Fibroblast of the conjunctiva (primary cell): ENCODE measurements at places on chromosomes 12 and 14.

DNA sequence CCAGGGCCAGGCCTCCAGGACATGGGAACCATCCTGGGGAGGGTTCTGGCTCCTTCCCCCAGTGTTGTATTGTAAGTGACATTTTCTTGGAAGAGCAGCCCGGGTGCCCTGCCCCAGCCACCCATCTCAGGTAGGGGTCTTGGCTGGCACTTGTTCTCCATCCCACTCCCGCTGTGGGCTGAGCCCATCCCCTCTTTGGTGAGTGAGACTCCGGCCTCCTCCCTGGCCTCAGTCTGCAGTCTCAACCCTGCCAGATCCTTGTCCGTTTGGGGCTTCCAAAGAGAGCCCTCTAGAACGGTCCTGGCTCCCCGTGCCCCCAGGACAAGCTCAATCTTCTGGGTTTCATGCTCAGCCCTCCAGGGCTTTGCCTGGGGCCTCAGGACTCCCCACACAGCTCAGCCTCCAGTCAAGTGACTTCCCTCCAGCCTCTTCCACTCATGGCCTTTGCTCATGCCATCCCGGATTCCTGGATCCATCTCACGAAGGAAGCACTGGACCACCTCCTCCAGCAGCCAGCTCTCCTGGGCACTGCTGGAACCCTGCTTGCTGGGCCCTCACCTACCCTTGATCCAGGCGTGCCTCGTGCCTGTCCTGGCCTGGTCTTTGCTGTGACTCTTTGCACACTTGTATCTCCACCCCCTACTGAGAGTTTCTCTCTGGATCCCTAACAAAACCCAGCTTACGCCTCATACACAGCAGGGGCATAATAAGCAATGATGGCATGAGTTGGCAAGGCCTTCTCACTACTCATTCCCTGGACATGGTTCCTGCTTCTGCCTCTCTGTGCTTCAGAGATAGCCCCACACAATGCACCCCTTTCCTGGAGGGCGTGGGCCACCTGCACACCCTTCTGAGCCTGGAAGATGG is 297.4 kb upstream of the RTL1 start:
- DNase-seq = no peak

- DNase-seq = no peak
Observed at GRCh38 chr14:66496188-66496807, 10.1 kb downstream of the CCDC196 start.

DNA sequence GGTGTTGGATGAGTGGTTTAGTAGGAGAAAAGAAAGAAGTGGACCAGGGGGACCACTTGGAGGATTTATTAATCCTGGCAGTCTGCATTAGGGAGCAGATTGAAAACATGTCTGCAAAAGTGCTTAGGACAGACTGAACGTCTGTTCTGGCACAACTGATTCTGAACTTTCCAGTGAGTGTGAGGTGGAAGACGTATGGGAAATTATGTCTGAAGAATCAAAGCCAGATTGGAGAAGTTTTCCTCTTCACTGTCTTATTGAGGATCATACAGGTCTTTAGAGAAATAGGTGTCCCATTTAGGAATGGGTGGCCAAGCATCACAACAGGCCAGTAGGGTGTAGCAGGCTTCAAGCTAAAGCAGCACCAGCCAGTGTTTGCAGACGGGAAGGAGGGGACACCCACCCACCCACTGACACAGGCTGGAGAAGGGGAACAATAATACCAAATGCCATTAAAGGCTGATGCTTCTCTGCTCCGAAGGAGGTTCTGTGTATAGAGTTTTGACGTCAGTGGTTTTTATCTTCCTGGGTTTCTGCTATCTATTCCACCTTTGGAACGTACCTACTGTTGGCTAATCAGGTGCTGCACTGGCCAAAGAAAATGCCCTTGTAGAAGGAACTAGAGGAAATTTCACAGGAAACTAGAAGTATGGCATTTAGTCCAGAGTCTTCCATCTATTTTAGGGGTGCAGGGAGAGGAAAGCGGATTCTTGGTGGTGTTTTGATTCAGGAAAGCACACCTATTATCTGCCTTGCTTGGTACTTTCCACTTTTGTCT is 1.8 kb downstream of the SRRM4 start:
- DNase-seq = no peak

DNA sequence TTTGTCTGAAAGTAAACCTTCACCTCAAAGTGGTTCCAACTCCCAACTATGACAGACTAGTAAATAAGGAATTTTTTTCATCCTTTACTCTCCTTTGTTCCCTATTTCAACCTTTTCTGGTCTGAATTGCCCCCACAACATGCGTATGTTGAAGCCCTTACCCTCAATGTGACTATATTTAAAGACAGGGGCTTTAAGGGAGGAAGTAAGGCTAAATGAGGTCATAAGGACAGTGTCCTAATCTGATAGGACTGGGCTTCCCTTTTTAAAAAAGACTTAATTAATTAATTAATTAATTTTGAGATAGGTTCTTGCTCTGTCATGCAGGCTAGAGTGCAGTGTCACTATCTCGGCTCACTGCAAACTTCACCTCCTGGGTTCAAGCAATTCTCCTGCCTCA is 86.3 kb downstream of the VCPKMT start:
- no peak for DNase-seq

DNA sequence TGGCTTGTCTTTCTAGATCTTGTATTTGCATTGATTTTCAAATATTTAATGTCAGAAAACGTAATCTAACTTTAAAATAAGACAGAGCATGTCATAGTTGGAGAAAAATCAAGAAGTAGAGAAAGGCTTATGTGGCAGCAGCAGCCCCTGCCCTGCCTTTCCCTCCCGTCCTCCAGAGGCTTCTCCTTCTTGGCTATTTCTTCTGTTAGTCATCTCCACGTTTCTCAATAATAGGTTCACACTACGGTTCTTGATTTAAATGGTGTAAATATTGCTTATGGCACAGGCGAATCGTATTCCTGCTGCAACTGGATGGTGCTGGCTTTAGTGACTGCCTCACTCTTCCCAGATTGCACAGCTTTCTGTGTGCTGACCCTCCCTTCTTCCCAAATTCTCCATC is 42.8 kb downstream of the SLC8B1 start:
- DNase-seq = peak; percentile 32

GRCh38 chr12:96237465-96238077 is 43.4 kb downstream of the ELK3 start:
- peak; percentile 94 for DNase-seq

GRCh38 chr14:24988760-24989159 is 61.2 kb downstream of the STXBP6 start:
- DNase-seq = no peak

- no peak for DNase-seq
Observed at GRCh38 chr14:28589792-28590191, 176.8 kb upstream of the FOXG1 start.

GRCh38 chr12:13504736-13505135 is 308.2 kb downstream of the EMP1 start:
- DNase-seq = no peak

GRCh38 chr12:22101749-22102243 is 55.8 kb downstream of the CMAS start:
- DNase-seq = peak; percentile 71

GRCh38 chr14:59344691-59345455 is 120.3 kb downstream of the GPR135 start:
- no peak for DNase-seq

DNA sequence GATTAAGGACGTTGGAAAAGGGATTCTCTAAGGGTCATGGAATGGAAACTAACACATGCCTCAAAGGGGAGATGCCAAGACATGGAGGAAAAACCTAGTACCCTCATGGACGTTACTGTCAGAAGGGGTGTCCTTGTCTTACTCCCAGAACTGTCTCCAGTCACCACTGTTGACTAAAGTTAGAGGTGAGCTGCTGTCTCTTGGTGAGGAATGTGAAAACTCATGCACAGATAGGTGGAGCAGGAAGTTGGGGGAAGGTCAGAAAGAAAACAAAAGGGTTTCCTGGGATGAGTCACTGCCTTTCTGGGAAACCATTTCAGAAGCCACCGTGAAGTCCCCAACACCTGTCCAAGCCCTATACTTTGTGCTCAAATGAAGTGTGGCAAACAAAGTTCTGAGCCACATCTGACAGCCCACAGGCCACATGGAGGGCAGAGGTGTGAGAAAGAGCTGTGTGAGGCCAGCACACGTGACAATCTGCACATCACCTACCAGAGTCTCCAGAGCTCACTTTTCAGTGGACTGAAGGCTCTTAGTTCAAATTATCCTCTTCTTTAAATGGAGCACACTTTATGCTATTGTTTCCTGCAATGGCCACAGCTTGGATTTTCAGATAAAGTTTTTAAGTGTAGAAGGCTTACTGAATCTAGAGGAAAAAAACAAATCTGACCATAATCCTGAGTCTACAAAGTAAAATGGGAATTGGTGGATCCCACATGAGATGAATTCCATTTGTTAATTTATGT is 92.9 kb upstream of the EGLN3 start:
- DNase-seq = no peak

GRCh38 chr14:65832431-65833266 is 420.1 kb downstream of the FUT8 start:
- no peak for DNase-seq

- DNase-seq = no peak
Observed at GRCh38 chr14:91300283-91300895, 55.9 kb upstream of the GPR68 start.

- DNase-seq = no peak
Observed at GRCh38 chr14:69039288-69039628, 60.2 kb upstream of the ACTN1 start.

GRCh38 chr14:42370056-42370455 is 763.4 kb downstream of the LRFN5 start:
- DNase-seq = no peak

GRCh38 chr12:121791671-121792551 is 1.6 kb downstream of the RHOF start:
- DNase-seq = no peak

DNA sequence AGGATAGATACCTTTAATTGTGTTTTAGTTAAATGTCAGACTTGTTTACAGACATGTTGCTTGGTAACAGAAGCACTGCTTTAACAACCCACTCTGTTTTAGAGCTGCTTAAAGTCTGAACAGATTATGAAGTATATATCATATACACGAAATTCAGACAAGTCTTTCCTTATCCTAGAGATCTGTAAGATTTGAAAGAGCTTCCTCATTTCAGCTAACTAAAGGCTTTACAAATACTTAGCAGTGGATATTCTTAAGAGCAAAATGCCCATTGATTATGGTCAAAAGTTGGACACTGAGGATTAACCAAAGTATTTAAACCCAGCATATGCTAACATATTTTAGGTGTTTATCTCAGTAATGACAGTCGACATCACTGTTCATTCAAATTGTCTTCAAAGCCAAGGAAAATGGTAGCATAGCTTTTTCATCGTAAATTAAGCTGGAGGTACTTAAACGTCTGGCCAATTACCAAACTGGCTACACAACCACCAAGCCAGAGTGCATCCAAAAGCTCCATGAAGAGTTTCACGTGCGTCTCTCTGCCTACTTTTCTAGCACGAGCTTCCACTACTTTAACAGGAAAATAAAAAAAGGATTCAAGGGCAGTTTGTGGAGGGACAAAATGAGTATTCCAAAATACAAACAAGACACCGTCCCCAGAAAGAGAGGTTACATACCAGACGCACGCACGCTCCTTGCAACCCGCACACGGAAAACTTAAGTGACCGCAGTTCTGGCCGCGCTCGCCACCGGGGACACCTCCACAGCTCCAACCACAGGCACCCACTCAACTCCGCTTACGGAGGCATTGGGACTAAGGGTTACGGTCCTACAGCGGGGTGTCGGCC is 565 bp downstream of the CEP83 start:
- no peak for DNase-seq

GRCh38 chr12:67078957-67079356 is 190.2 kb upstream of the CAND1 start:
- no peak for DNase-seq

GRCh38 chr12:105670672-105671071 is 340.2 kb downstream of the C12orf75 start:
- DNase-seq = no peak

DNA sequence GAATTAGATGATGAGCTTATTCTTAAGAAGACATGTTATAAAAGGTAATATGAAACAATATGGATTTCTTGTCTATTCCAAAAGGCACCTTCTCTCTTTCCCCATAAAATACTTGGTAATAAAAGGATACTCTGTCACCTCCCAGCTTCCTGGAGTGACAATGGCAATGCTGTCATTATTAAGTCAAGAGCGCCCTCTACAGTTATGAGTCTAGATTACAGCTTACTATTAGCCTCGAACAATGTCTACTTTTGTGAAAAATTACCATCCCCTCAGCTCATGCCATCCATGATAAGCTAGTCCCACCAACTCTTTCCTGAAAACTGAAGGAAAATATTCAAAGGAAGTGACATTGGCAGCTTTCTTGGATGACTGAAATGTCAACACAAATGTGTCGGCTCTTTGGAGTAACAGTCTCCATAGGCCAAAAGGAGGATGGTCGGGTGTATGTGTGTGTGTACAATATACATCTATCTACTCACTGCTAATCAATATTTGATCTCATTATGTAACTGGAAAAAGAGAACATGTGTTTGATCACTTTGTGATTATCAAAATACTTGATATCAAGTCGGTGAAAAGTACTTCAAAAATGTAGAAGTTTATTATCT is 48.7 kb upstream of the CDKN3 start:
- DNase-seq = no peak

GRCh38 chr12:126843915-126844669 is 1422.9 kb upstream of the TMEM132C start:
- DNase-seq = no peak

- no peak for DNase-seq
Observed at GRCh38 chr12:62434494-62435302, 31.9 kb upstream of the MON2 start.

DNA sequence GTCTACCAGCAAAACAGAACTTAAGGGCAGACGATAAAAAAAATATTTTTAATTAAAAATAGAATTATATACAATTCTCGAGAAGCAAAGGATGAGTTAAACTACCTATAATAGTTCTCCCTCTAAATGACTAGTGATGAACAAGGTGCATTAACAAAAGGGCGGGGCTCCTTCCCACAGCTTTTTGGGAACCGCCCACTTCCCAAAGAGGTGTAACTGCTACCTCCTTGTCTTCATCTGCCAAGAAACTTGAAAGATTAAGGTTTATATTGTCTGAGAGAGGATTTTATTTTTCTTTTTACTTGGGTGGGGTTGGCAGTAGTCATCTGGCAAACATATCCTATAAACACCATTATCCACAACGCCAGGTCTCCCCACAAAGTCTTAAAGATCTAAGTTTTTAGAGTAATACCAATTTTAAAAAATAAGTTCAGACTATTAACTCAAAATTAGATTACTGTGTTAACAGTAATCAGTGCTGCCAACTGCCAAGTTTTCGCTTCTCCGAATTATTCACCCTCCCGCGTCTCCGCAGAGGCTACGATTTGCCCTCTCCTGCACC is 938 bp downstream of the RALGAPA1 start:
- no peak for DNase-seq
